ENCODE measurements at places on chromosomes 11 and 22. TPM values are rescaled to one million over a fixed set of nuclear protein-coding genes. Genes with fewer than 3 reads are reported as not detected.

The CRYBB3 gene
- not detected for total RNA-seq

The C11orf21 gene
- not detected for total RNA-seq

The C11orf87 gene
- total RNA-seq: not detected

The PRG2 gene
- total RNA-seq: 0.19 TPM

The KCNK7 gene
- 0.14 TPM for total RNA-seq

The KRTAP5-8 gene
- total RNA-seq: not detected

The IL17RA gene
- total RNA-seq: 6.1 TPM

The FAM181B gene
- 0.05 TPM for total RNA-seq
